ENCODE measurements at places on chromosomes 2 and 18.

GRCh38 chr2:3132466-3132865 lies 245.2 kb downstream of the EIPR1 start:
- no peak for DNase-seq

DNA sequence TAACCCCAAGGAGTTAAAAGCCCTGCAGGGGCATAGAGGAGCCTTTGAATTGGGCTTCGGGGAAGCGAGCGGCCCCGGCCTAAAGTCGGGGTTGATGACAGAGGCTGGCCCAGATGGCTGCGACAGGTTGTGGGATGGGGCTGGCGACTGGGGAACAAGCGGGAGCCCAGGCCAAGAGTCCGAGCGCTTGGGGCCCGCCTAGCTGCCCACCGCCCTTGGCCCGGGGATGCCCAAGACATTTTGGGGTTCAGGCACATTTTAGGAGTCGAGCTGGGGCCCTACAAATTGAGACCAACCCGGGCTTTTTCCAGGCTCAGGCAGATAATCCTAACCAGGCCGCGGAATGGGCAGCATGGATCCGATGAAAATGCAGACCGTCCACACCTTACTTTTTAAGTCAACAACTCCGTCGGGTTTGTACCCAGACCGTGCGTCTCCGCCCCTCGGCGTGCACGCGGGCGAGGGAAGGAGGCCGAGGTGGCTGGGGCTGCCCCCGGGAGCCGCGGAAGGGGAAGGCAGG lies 507 bp downstream of the RTKN start:
- DNase-seq = no peak

GRCh38 chr2:63819765-63820717 lies 21.7 kb upstream of the UGP2 start:
- DNase-seq = no peak

- DNase-seq = no peak
Measured at GRCh38 chr2:26534098-26534864, 56.4 kb upstream of the OTOF start.

GRCh38 chr2:66446941-66447340 lies 12.0 kb downstream of the MEIS1 start:
- no peak for DNase-seq

DNA sequence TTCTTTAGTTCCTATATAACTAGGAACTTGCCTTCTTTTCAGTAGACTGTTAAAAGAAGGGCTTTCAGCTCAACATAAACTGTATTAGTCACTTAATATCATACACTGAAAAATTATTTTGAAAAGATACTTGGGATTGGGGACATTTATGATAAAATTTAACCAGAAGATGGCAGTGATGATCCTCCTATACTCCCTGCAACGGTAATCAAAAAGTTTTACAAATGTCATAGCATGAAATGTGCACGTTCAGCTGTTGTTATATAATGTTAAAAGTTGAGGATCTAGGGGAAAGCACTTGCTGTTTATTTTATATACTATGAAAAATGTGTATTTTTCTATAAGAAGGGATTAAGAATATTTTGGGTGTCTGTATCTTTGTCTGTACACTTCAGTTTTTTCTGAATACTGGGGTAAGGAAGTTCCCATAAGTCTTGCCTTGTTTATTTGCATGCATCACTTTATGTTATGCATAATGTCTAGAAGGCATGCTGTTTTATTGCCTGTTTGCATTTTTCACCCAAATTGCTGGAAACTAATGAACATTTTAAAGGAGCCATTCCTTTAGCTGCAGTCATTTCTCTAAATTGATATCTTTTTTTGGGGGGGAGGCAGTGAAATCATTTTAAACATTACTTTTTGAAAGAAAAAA lies 19.0 kb downstream of the DYNC1I2 start:
- DNase-seq = no peak

DNA sequence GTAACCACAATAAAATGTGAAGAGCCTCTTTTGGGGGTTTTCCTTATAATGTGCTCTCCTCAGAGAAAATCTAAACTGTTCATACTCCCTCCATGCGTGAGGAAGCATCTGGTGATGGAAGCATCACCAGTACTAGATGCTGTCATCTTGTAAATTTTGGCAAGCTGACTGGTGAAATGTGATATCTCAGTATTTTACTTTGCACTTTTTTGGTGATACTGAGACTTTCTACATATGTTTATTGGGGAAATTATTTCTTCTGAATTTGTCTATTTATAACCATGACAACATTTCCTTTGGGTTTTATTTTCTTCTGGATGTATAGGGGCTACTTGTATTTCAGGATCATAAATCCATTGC lies 95.9 kb upstream of the DLGAP1 start:
- no peak for DNase-seq

DNA sequence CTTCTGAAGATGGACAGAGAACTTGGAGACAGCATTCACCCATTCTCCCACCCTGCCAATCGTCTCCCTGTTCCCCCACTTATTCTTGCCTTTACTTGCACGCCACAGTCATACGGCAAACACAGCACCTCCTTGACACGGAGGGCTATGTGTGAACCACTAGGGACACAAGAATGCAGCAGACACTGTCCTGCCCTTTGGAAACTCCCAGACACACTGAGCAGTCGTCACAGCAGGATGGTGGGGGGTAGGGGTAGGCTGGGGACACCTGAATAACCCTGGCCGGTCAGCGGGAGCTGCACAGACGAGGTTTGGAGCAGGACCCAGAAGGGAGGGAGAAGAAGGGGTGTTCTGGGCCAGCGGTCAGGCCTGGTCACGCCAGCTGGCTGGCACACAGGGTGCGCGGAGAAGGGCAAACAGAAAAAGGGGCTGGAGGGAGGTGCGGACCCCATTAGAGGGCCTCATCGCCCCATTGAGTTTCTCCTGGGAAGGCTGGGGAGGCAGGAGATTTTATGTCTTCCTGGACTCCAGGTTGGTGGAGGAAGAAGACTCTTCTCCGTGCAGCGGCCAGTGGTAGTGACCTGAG lies 40.0 kb upstream of the FOSL2 start:
- DNase-seq = no peak

GRCh38 chr2:155393406-155393805 lies 694.9 kb downstream of the KCNJ3 start:
- no peak for DNase-seq

- DNase-seq = no peak
Measured at GRCh38 chr2:181959508-181959907, 26.1 kb upstream of the PPP1R1C start.

DNA sequence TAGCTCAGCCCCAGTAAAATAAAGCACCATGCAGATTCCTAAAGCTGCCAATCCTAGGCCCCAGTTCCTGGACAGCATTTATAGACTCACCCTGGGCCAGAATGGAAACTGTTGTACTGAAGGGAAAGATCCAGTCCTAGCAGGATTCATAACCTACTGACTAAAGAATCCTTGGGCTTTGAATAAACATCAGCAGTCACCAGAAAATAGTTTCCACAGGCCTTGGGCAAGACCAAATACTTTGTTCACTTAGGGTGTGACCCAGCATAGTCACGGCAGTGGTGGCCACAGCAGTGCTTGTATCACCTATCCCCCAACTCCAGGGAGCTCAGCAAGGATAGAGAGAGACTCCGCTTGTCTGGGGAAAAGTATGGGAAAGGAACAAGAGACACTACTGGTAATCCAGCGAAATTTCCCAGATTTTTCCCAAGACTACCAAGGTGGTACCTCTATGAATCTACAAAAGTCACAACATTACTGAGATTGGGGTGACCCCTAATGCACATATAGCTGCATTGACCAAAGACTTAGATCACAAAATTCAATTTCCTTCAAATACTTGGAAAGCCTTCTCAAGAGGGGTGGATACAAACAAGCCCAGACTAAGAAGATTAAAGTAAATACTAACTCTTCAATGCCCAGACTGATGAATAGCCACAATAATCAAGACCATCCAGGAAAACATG lies 748.1 kb upstream of the LRATD1 start:
- DNase-seq = no peak

GRCh38 chr18:7358989-7359726 lies 128.3 kb downstream of the LRRC30 start:
- DNase-seq = no peak

DNA sequence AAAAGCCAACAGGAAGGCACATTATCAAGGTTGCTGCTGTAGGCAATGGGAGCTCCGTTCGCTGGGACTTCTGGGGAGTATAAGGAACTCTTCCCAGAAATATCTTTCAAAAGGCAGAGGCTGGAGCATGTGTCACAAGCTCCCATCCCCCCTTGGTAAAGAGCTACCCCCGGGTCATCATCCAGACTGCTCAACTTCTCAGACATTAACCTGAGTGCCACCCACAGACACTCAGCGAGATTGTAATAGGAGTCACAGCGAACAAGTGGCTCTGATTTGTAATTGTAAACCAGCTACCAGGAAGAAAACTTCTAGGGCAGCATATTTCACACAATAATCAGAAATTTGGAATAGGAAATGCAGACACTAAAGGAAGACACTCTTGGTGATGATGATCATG lies 290.2 kb upstream of the PARD3B start:
- no peak for DNase-seq

GRCh38 chr18:63702660-63703059 lies at the start of gene SERPINB11:
TSS of gene SERPINB11 (plus strand) at chr18:63702960. CDS start at chr18:63710194, 7,234 bp downstream.
- no peak for DNase-seq

- no peak for DNase-seq
Measured at GRCh38 chr2:40499437-40499836, 47.5 kb upstream of the SLC8A1 start.

- no peak for DNase-seq
Measured at GRCh38 chr2:1707771-1708418, 36.4 kb downstream of the PXDN start.

- no peak for DNase-seq
Measured at GRCh38 chr2:111944531-111945210, 46.3 kb downstream of the MERTK start.

- DNase-seq = no peak
Measured at GRCh38 chr2:115183144-115183543, 740.7 kb downstream of the DPP10 start.

- no peak for DNase-seq
Measured at GRCh38 chr2:11842336-11842735, 95.9 kb downstream of the LPIN1 start.

GRCh38 chr18:61896757-61897156 lies 4.0 kb upstream of the RNF152 start:
- no peak for DNase-seq

GRCh38 chr2:34266908-34267697 lies 668.0 kb upstream of the FAM98A start:
- DNase-seq = no peak

- no peak for DNase-seq
Measured at GRCh38 chr2:53633441-53633840, 134.2 kb upstream of the CHAC2 start.

DNA sequence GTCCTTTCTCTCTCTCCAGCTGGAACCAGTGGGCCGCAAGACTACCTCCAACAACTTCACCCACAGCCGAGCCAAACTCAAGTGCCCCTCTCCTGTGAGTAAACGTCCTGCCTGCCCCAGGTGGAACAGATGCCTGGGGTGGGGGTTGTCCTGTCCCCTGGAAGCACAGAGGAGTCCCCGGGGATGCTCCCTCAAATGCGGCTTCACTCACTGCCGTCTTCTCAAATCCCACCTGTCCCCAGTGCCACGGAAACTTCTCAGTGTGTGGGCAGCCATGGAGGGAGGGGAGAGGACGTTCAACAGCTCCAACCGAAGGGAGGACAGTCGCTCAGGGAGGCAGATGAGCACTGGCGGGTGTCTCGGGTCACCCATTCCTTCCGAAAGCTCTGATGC lies 110.7 kb upstream of the PPP1CB start:
- DNase-seq = no peak

- no peak for DNase-seq
Measured at GRCh38 chr18:2692508-2692907, 37.0 kb downstream of the SMCHD1 start.

GRCh38 chr2:186972281-186972970 lies 123.5 kb upstream of the ZSWIM2 start:
- no peak for DNase-seq

- no peak for DNase-seq
Measured at GRCh38 chr2:197307933-197308521, 2.6 kb downstream of the ANKRD44 start.

- DNase-seq = no peak
Measured at GRCh38 chr2:226888971-226889370, 53.1 kb downstream of the RHBDD1 start.

GRCh38 chr2:198135481-198135934 lies 331.1 kb downstream of the PLCL1 start:
- DNase-seq = no peak

Data from left renal cortex interstitium (tissue), 4 donors.